B cell (primary cell): ENCODE measurements at places on chromosomes 7 and 10. TPM values are rescaled to one million over a fixed set of nuclear protein-coding genes. Genes with fewer than 3 reads are reported as not detected.

GRCh38 chr10:129035052-129035827 is 431.8 kb upstream of the MGMT start:
- no peak for DNase-seq
- no peak overlapping the region for H3K4me3 ChIP-seq

DNA sequence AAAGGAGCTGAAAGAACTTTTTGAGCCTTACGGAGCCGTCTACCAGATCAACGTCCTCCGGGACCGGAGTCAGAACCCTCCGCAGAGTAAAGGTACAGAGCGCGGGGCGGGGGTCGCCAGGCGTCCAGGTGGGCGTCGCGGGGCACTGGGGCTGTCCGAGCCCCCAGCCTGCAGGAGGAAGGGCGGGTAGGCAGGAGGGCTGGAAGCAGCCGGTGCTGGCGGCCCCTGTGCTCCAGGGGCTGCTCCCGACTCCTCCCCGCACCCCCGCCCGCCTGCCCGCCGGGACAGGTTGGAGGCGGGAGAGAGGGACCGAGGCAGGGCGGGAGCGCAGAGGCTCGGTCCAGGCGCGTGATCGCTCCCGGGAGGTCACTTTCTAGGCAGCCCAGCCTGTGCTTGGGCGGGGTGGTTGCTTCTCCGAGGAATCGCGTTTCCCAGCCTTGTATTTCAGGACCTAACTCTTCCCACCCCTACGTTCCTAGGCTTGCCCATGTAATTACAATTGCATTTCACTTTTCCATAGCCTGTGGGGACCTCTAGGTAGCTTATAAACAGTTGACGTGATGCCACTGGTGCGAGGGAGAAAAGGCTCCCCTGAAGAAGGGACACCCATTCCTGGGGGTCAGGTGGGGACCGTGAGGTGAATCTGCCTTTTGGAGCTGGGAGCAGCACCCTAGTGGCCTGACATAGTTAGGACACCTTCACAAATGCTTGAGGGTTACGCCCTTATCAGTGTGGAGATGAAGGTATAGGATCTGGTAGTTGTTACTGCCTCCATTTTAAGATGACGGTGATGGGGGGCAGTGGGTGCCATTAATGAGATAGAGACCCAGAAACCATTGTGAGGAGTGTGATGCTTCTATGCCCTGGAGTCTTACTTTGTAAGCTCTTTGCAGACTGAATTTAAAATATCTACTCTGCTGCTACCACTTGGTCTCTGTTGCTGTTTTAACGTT is 148.2 kb downstream of the CELF2 start:
- no peaks in the 10 kb centered on the region for H3K36me3 ChIP-seq
- peak overlapping the region; percentile 87 for H3K27ac ChIP-seq
- DNase-seq, result peak; percentile 84
- peaks cover 65% of the 10 kb centered on the region for H3K4me1 ChIP-seq
- no peaks in the 10 kb centered on the region for H3K27me3 ChIP-seq

DNA sequence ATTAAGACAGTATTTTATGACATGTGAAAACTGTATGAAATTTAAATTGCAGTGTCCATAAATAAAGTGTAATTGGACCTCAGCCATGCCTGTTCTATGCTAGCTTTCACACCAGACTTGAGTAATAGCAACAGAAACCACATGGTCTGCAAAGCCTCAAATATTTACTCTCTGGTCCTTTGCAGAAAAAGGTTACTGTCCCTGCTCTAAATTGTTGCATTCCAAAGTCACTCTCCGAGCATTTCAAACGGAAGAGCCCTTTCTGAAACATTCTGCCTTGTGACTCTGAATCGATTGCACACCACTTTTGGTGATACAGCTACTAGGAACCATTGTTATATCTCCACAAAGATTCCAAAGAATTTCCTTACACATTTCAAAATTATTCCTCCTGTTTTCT is 81.0 kb upstream of the STK17A start:
- no peak overlapping the region for H3K27ac ChIP-seq
- H3K4me3 ChIP-seq, result no peak overlapping the region
- no peaks in the 10 kb centered on the region for H3K36me3 ChIP-seq
- H3K4me1 ChIP-seq, result no peaks in the 10 kb centered on the region
- H3K27me3 ChIP-seq, result no peaks in the 10 kb centered on the region

- H3K27me3 ChIP-seq, result no peaks in the 10 kb centered on the region
- H3K36me3 ChIP-seq, result no peaks in the 10 kb centered on the region
- H3K4me3 ChIP-seq, result no peak overlapping the region
- no peak for DNase-seq
- no peaks in the 10 kb centered on the region for H3K4me1 ChIP-seq
- H3K27ac ChIP-seq, result no peak overlapping the region
Measured at GRCh38 chr10:71271662-71272055, 47.4 kb upstream of the SLC29A3 start.

- DNase-seq, result no peak
- H3K36me3 ChIP-seq, result no peaks in the 10 kb centered on the region
- no peak overlapping the region for H3K27ac ChIP-seq
- H3K4me1 ChIP-seq, result no peaks in the 10 kb centered on the region
Measured at GRCh38 chr10:10658172-10658785, 359.4 kb upstream of the CELF2 start.

DNA sequence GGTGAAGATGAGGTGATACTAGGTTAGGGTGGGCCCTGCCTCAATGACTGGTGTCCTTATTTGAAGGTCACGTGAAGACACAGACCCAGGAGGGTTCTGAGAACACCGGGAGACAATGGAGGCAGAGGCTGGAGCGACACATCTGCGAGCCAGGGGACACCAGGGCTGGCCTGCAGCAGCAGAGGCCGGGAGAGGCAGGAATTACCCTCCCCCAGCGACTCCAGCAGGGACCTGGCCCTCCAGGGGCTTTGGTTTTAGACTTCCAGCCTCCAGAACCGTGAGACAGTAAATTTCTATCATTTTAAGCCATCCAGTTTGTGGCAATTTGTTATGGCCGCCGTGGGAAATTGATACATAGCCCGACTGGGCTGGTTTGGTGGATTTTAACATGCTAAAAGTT is 152.2 kb downstream of the DNAJB6 start:
- no peak overlapping the region for H3K4me3 ChIP-seq
- no peak for DNase-seq
- H3K36me3 ChIP-seq, result no peaks in the 10 kb centered on the region
- peaks cover 6% of the 10 kb centered on the region for H3K4me1 ChIP-seq
- H3K27me3 ChIP-seq, result no peaks in the 10 kb centered on the region

Gene SPDYE6
- total RNA-seq, result not detected in 2 replicates

Gene STAM
- 31.6 and 35.1 TPM in 2 replicates for total RNA-seq

DNA sequence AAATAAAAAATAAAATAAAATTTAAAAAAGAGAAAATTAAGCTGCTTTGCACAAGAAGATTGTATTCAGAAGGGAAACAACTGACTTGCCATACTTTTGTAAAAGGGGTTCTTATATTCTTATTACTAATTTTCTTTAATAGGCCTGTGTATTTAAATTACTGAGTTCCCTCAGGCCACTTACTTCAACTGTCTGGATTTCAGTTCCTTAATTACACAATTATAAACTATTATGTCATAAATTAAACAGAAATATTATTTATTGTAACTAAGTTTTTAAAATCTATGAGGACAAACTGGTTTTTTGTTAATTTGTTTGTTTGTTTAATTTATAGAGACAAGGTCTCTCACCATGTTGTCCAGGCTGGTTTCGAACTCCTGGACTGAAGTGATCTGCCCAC is 22.4 kb upstream of the MICU1 start:
- peaks cover 3% of the 10 kb centered on the region for H3K4me1 ChIP-seq
- H3K4me3 ChIP-seq, result no peak overlapping the region
- no peaks in the 10 kb centered on the region for H3K27me3 ChIP-seq
- no peaks in the 10 kb centered on the region for H3K36me3 ChIP-seq

Gene TUBAL3
- total RNA-seq, result not detected in 2 replicates

DNA sequence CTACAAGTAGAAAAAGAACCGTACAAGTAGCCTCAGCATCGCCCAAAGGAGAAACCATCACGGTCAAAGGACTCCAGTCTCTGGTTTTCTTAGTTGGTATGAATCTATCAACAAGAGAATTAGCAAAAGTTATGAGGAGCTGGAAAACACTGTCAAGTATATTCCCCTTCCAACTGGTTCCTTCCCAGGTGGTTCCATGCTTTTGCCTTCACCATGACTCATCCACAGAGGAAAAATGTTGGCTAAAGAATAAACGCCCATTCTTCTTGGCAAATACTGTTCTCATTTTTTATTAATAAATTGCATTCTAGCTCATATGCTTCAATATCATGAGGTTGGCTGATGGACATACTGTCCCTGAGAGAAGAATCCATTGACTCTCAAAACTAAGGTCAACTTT is 6.4 kb downstream of the ELMO1 start:
- H3K27me3 ChIP-seq, result no peaks in the 10 kb centered on the region
- peaks cover 7% of the 10 kb centered on the region for H3K36me3 ChIP-seq
- no peak overlapping the region for H3K4me3 ChIP-seq
- H3K4me1 ChIP-seq, result peaks cover 30% of the 10 kb centered on the region
- peak overlapping the region; percentile 47 for H3K27ac ChIP-seq
